Kasumi-1 (cell line): ENCODE measurements at places on chromosomes 4 and X.

- DNase-seq = peak; percentile 43
Observed at GRCh38 chr4:26786916-26787315, 73.7 kb upstream of the STIM2 start.

DNA sequence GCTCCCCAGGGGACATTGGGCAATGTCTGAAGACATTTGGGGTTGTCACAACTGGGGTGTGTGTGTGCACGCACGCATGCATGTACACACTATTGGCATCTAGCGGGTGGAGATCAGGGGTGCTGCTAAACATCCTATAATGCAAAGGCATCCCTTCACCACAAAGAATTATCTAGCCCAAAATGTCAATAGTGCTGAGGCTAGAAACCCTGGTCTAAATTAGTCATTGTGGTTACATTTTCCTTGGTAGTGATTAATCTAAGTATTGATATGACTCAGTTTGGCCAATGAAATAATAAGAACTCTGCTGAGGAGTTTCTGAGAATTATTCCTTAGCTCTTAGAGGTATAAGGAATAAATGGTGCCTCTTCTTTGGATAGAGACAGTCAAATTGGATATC is 200.2 kb downstream of the CLCN4 start:
- DNase-seq = no peak

GRCh38 chr4:119020158-119020557 is 115.5 kb upstream of the MYOZ2 start:
- DNase-seq = no peak

DNA sequence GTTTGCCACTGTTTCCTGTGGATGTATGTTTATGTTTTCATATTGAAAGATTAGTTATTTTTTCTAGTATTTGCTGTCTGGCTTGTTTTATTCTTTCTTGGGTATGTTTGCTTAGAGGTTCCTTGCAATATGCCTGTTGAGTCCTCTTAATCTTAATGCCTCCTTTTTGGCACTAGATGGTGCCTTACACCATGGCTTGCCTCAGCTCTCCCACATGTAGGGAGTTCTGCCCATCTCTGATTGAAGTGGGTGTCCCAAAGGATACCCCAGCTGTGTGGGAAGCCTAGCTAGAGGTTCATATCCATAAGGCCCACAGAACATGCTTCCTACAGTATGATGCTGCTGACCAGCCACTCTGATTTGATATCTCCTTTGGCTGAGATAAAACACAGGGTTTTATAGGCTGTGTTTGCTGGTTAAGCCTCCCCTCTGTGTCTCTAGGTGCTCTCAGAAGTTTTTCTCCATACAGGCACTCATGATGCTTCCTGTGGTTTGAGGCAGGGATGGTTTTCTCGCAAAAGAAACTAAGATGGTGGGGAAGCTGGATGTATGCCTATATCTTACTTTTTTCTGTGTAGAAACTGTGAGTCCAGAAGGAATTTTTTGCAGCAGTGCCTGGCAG is 162.4 kb downstream of the ASB9 start:
- no peak for DNase-seq

DNA sequence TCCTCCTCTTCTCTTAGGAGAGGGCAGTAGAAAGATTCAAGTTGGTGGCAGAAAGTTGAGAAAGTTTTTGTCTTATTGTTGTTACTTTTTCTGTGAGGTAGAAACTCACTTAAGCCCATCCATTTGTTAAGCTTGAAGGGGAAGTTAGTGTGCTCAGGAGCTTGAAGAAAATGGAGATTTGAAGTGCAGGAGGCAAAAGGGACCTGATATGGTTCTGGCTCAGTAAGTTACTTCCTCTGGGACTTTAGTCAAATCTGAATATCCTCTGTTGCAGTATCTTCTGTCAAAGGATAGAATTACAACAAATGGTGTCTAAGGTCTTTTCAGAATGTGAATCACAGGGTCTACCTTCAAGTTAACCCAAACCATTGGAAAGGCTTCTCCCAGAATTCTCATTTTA is 46.2 kb downstream of the CXCL13 start:
- DNase-seq = no peak

GRCh38 chr4:8777320-8778196 is 94.1 kb downstream of the HMX1 start:
- DNase-seq = no peak

- peak; percentile 55 for DNase-seq
Observed at GRCh38 chr4:163048447-163048846, 118.2 kb downstream of the NAF1 start.

DNA sequence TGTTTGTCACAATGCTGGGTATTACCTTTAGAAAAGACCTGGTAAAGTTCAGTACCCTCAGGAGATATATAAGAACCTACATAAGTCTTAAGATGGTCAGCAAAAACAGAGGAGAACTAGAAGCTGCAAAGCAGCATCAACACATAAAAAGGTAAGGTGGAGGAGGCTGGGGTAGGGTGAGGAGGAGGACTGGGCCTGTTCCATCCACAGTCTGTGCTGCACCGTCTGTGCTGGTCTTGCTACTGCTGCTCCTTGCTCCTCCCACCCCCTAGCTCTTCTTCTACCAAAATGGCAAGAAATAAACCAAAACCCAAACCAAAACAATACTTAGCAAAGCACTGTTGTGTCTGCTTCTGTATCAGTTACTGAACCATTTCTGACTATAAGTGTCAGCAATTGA is 102.2 kb downstream of the CDS1 start:
- DNase-seq = no peak
